Putamen (tissue), 1 donor: ENCODE measurements at places on chromosomes 7 and 10.
A peak's percentile ranks its signal among the peaks of the same experiment; 100 is the strongest.

DNA sequence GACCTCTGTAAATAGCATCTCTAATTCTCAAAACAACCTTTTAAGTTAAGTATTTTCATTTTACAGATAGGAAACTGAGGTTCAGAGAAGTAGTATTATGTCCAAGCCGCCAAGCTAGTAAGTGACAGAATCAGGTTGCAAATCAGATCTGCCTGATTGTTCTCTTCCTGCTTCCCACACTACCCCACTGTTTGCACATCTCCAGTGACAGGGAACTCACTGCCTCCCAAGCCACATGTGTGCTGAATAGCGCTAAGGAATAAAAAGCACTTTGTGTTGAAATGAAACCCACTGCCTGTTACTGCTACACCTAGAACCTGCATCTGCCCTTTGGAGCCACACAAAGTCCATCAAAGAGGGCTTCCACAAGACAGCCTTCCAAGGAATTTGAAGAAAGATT, 45.1 kb upstream of the WDR11 start:
- peak; percentile 62 for DNase-seq

DNA sequence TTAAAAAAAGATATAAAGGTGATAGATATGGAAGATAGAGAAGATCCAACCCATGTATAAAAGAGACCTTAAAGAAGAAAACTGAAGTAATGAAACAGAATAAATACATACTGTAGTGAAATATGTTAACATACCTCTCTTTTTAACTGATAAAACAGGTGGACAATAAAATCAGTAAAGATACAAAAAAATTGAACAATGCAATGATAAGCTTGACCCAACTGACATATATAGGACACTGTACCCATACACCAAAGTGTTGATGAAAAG, 17.4 kb upstream of the PRF1 start:
- DNase-seq = no peak

DNA sequence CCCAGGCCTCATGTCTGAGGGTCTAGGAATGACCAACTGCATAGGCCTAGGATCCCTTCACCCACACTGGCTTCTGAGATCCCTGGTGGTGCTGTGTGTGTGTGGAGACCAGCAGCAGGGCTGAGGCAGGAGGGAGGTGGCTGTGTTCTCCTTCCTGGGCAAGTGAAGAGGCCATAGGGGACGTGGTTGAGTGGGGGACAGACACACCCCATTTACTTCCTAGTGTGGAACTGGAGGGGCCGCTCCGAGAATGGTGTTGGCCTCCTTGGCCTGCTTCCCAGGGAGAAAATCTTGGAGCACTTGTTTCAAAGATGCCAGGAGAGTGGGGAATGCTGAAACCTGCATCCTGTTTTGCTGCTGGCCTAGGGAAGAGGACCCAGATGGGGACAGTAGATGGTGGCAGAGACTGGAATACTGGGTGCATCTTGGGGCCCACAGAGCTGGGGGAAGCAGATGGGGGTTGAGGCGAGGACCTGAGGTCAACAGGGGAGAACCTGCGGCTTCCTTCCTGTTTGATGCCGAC, 19.1 kb downstream of the UBTD1 start:
- DNase-seq = no peak

- DNase-seq = no peak
These were observed 46.5 kb downstream of the DRGX start for GRCh38 chr10:49349390-49349789.

- DNase-seq = peak; percentile 67
These were observed at the start of gene CNTNAP2 for GRCh38 chr7:146116521-146117222. Gene CNTNAP2 (plus strand): TSS chr7:146116801. CDS start chr7:146116877, 76 bp downstream.

- peak; percentile 82 for DNase-seq
These were observed 65.9 kb downstream of the FGFR2 start for GRCh38 chr10:121532292-121532864.

GRCh38 chr7:83413831-83414230, 235.1 kb downstream of the SEMA3E start:
- DNase-seq = no peak

GRCh38 chr7:29170781-29171180, 23.8 kb upstream of the CHN2 start:
- DNase-seq = no peak

DNA sequence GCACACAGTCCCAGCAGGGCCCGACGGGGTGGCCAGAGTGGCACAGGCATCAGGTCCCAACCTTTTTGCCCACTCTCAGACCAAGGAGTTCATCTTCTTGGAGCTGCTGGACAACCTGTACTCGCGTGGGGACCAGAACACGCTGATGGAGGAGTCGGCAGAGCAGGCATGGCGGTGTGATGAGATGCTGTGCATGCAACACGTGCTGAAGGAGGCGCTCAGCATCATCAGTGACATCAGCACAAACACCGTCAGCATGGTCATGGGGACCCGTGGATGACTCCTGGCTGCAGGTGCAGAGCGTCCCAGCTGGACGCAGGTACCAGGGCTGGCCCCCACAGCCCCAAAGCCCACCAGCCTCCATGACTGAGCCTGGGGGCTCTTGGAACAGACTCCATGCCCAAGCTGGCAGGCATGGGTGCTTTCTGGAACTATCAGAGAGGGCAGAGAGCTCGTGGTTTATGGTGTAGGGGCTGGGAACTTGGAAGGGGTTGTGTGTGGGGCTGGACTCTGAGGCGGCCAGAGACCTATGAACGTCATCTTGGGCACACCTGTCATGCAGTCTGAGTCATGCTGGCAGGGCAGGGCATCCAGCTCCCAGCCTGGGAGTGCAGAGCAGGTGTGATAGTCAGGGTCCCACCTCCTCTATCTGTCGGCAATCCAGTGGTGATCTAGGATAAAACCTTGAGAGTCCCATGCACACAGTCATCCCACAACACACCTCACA, 8.2 kb upstream of the MTPAP start:
- DNase-seq = no peak

DNA sequence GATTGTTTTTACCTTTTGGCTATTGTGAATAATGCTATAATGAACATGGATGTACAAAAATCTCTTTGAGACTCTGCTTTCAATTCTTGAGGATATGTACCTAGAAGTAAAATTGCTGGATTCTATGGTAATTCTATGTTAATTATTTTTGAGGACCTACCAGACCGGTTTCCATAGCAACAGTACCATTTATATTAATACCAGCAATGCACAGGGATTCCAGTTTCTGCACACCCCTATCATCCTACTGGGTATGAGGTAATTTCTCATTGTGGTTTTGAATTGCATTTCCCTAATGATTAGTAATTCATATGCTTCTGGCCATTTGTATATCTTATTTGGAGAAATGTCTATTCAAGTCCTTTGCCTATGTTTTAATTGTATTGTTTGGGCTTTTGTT, 9.9 kb upstream of the PPP1R9A start:
- DNase-seq = no peak

- DNase-seq = no peak
These were observed 289.7 kb downstream of the KLF6 start for GRCh38 chr10:3495281-3495680.
